ENCODE measurements at places on chromosomes 1 and 21. TPM values are rescaled to one million over a fixed set of nuclear protein-coding genes. Genes with fewer than 3 reads are reported as not detected.

MYCL gene
- total RNA-seq: 10.7 TPM

TFF3 gene
- 4.0 TPM for total RNA-seq

VHLL gene
- not detected for total RNA-seq

TOR3A gene
- 32.3 TPM for total RNA-seq

OR6K3 gene
- total RNA-seq: not detected

GBP4 gene
- 9.6 TPM for total RNA-seq

CIART gene
- total RNA-seq: 3.2 TPM

KCNJ9 gene
- total RNA-seq: 0.12 TPM

TMOD4 gene
- total RNA-seq: 12.4 TPM

NLRP3 gene
- 4.0 TPM for total RNA-seq

ROR1 gene
- total RNA-seq: 33.9 TPM

AMPD1 gene
- total RNA-seq: 22.7 TPM

LCE1D gene
- not detected for total RNA-seq

CLCA4 gene
- total RNA-seq: not detected

PER3 gene
- total RNA-seq: 12.7 TPM

CFHR3 gene
- total RNA-seq: 0.23 TPM

Measured in metanephros (tissue), 2 donors.